NCI-H1436 treated with DMSO at 0.1 percent for 48 hours (cell line): ENCODE measurements at places on chromosomes 1 and 21.

- no peak for DNase-seq
Observed at GRCh38 chr1:182624577-182624976, 20.4 kb upstream of the RGS16 start.

DNA sequence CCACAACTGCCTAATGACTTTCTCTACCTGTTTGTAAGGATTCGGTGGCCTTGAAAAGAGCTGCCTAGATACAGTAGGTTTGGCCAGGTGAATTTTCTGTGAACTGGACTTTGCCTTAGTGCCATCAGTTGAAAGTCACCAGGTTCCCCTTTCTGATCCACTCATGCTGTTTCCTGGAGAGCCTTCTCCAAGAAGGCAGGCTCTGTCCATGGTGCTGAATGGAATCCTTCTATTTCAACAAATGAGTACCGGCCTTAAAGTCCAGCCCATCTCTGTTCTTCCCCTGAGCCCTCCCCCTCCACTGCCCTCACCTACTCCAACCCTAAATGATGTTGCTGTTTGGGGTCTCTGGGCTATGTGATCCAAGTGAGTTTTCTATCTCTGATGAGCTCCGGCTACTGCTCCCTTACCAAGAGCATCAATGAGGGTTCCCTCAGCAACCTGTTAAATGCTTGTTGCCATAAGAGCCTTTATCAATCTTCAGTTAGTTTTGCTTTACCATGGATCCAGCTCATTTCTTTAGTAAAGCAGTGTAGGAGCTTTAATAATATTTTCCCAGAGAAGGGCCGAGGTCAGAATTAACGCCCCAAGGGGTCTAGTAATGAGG lies 500.4 kb downstream of the PTPRU start:
- no peak for DNase-seq

GRCh38 chr1:167683226-167683625 lies 38.6 kb upstream of the MPZL1 start:
- DNase-seq: no peak

- DNase-seq: no peak
Observed at GRCh38 chr1:50419907-50420677, 3.2 kb downstream of the DMRTA2 start.

DNA sequence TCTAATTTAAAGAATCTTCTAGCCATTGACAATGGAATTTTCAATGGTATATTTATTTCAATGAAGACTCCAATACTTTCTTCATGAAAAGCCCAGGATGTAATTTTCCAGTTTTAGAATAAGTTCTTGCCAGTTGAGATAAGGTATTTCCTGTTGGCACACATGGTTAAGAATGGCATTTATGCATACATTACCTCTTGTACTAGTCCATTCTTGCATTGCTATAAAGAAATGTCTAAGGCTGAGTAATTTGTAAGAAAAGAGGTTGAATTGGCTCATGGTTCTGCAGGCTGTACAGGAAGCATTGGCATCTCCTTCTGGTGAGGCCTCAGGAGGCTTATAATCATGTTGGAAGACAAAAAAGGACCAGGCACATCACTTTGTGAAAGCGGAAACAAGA lies 1179.6 kb downstream of the AMY1C start:
- no peak for DNase-seq

DNA sequence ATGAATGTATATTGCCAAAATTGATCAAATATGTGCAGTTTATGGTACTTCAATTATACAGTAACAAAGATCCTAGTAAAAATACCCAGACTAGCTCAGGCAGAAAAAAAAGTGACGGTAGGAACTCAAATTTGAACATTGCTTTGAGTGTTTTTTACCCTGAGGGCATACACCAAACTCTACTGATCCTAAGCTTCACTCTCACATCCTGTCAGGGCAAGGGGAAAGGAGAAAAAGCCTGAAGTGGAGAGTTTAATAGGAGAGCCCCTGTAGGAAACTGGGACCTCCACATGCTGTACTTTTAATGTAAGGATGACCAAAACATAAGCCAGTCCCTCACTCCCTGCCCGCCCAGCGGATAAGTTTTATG lies 59.8 kb upstream of the GNG12 start:
- no peak for DNase-seq

- DNase-seq: no peak
Observed at GRCh38 chr1:89932598-89933364, 62.1 kb upstream of the ZNF326 start.
